Stimulated activated CD8-positive, alpha-beta memory T cell treated with anti-CD3 and anti-CD28 coated beads, Interleukin-15, amount 100 ng/mL, for 4 hours (primary cell): ENCODE measurements at places on chromosomes 4 and X.

DNA sequence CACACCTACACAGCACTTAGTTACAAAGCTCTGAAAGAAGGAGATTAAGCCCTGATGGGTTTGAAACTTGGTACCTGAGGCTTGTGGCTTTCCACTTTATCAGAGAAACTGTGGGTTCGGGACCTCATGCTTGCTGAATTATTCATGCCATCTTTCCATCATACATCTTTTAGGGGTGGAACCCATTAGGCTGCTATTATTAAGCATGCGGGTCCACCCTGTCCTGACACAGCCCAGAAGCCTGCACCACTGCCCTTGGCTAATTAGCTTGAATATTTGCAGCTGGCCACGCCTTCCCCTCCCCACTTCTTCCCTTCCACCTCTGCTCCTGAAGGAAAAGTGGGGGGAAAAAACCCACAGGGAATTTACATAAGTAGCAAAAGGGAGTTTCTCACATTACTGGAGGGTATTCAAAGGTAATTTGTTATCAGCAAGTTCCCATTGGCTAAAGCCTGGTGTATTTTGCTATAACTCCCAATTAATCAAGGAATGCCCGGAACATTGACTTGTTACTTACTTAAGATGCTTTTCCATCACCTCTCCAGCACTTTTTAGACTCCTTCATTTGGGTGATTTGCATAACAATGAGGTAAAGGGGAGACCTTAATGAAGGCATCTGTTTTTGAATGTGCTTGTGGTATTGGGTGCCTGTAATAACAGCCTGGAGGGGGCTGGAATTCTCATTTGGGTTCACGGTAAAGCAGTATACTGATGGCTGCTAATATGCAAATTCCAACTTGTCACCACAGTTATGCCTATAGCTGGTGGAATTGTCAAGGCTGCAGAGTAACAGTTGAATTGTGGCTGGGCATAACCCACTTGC, 231.7 kb upstream of the GATB start:
- no peak for DNase-seq

DNA sequence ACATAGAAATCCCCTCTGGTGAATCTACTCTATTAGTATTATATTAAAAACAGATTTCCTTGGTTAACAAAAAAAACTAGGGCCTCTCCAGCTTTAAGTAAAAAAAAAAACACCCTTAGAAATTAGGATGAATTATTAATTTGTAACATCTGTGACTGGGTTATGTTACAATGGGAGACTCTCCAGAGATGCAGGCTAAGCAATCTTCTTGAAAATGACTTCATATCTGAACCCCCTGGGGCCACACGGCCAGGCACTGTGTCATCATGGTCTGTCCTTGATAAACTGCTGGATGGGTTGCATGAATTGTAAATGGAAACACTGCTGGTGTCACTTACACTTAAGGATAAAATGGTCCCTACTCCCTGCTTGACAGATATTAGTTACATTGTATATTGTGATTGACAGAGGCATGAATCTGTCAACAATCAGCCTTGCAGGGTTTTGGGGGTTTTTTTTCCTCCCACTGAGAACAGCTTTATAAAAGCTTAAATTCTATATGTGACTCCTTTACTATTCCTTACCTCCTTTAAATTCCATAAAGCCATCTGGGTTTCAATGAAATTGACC, 49.1 kb downstream of the PRKG2 start:
- DNase-seq: no peak

- DNase-seq: no peak
Measured at GRCh38 chrX:44922980-44923379, 50.0 kb downstream of the KDM6A start.

DNA sequence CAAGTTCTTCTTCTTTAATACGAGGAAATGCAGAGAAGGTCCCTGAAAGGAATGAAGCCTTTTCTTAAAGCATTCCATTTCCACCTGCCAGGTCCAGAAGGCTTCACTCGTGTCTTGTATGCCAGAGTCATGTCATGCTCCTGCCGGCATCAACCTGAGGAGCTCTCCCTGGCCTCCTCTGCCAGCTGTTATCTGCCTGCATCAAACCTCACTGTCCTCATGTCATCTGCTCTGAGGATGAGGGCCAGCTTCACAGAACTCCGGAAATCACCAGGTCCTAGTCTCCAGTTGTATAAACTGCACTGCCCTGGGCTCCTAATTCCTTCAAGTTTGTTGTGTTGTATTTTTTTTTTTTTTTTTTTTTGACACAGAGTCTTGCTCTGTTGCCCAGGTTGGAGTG, 20.0 kb upstream of the S100G start:
- no peak for DNase-seq

DNA sequence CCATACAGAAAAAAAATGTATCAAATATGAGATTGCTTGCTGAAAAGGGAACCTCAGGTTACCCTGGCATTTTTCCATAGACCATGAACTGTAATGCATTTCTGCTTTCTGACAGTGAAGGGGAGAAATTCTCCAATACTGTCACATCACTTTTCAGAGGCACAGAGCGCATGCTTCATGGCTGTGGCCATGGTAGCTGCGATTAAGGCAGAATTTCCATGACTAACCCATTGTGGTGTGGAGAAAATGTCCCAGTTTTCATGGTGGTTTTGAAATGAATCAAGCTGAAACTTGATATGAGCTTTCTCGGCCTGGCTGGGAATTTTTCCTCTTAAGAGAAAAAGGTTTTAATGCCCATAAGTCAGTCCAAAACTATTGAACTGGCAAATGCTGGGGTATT, 39.5 kb upstream of the MAP3K15 start:
- no peak for DNase-seq

DNA sequence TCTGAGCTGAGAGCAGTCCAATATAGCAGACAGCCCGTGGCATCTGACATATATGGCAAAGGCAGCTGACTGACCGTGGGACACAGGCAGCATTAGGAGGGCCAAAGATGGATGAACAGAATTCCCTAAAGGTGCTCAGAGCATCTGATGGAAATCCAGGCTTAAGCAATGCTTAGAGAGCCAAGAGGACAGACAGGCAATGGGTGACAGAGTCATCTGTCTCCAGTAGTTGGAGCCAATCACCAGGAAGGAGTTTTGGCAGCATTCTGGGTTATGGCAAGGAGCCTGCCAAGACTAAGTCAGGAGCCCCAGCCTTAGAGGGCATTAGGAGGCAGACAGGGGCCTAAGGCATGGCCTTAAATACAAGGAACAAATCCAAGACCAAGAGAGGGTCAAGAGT, 153.3 kb upstream of the USP9X start:
- no peak for DNase-seq

- no peak for DNase-seq
Measured at GRCh38 chr4:183984566-183984965, 79.5 kb downstream of the STOX2 start.

- no peak for DNase-seq
Measured at GRCh38 chr4:82042042-82042441, 331.7 kb downstream of the HNRNPD start.

DNA sequence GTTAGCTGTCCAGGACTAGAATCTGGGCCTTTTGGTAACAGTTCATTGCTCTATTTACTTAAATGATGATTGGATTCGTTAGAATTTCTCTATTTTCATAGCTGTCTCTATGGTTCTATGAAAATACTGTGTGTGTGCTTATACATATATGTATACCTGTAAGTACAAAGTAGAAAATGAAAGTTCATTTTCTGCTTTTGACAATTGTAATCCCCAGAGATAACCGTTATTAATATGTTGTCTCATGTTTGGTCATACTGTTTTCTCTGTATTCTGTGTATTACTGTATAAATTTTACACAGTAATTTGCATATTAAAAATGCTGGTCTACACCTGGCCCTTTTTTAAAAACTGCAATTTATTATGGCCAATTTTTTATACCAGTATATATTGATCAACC, 55.4 kb downstream of the CLCN3 start:
- no peak for DNase-seq

DNA sequence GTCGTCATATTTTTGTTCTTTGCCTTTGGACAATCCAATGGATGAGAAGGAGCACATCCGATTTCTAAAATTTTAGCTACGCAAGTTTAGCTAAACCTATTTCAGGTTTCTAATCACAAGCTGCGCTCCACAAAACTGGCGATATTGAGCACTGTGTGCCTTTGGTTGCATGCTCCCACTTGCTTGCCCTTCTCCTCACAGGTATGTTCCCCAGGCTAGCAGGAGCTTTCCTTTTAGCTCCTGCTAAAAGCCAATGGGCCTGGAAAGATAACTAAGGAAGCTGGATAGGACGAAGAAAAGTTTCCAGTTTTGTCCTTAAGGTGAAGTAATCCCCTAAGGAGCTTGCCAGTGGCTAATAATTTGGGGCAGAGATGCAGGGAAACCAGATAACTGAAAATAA, 975.2 kb downstream of the FSTL5 start:
- no peak for DNase-seq

- no peak for DNase-seq
Measured at GRCh38 chrX:107154787-107155620, 36.4 kb upstream of the RBM41 start.

DNA sequence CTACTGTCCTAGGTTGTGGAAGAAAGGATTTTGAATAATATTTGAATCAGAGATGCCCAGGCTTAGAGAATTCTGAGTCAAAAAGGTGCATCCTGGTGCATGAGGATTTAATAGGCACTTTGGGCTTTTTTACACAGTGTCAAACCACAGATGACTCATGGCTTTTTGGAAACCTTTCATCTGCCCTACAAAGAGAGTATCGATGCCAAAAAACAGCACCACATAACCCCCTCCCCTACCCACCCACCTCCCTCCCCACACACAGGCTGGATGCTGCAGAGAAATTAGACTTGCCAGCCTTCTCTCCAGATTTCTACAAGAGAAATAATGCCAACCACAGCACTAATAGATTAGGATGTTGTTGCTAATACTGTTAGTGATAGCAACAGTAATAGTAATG, 779.3 kb downstream of the NLGN4X start:
- no peak for DNase-seq

DNA sequence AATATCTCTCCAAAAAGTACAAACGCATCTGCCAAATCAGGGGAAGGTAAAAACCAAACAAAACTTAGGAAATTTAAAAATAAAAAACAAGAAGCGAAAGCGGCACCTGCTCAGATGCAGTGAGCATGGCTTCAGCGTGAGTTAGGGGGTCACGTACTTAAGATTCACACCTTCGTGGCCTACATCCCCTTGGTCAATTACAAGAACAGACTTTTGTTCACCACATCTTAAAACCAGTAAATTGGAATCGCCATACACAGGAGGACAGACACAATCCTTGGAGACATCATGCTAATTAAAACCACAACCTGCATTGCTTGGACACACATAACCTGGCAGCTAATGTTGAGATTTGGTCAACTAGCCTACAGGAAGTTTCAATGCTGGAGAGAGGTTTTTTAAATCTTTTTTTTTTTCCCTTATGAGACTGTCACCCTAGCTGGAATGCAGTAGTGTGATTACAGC, 12.5 kb upstream of the SEL1L3 start:
- no peak for DNase-seq

GRCh38 chrX:68693481-68694434, 46.3 kb downstream of the STARD8 start:
- DNase-seq: no peak

DNA sequence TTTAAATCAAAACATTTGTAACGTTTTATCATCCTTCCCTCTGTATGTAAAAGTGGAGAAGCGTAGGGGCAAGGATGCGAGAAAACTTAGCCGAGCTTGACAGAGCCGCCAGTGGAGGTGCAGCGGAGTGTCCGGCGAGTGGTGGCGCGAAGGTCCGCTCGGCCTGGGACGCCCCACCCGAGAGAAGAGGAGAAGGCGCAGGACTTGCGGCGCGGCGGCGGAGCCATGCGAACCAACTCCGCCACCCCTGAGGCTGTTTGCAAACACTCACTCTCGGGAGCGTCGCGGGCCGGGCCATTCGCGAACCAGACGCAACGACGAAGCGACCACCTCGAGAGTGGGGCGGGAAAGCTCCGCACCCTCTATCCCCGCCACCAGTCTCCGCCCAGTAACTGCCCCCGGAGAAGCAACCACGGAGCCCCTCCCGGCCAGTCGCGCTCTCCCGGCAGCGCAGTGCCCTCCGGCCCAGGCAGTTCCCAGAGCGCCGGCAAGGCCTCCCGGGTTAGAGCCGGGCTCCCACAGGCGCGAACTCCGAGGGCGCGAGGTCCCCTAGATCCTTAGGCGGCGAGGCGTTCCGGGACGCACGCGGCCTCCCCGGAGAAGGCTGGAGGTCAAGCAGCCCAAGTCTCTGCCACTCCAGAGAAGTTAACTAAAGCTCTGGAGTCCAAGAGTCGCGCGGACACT, 2.3 kb upstream of the MAB21L2 start:
- no peak for DNase-seq

GRCh38 chr4:572594-572993, 3.5 kb downstream of the TMEM271 start:
- DNase-seq: no peak

- no peak for DNase-seq
Measured at GRCh38 chr4:1061056-1061700, 49.8 kb downstream of the FGFRL1 start.

GRCh38 chr4:121801715-121802075, 572 bp downstream of the EXOSC9 start:
- no peak for DNase-seq

DNA sequence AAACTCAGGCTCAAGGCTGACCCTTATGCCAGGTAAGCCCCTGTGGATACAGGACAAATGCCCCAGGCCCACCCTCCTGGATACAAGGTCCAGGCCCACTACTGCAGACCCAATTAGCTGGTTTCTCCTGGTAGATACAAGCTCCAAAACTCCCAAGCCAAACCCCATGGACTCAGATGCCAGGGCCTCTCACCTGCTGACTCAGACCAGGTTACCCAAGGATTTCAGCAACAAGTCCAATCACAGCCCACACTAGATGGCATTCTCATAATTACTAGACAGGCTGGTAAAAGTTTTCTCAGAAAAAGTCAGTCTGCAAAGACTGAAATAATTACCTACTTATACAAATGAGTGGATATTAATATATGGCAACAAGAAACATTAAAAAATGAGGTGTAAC, 87.0 kb downstream of the KLF8 start:
- no peak for DNase-seq

DNA sequence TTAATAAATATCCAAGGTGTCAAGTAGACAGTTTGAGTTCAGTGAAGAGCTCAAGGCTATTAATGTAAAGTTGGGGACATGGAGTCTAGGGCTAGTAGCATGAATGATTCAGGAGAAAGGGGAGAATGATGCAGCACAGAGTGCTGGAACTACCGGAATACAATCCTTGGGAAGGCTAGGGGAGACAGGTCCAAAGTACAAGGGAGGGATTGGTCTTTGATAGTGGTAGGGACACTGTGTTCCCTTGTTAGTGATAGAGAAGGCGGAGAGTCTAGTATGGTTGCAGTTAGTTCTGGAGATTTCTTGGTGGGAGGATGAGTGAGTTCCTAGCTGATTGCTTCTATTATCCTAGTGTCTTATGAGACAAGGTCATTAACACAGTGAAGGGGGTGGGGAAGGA, 8.7 kb downstream of the GCNA start:
- no peak for DNase-seq

- no peak for DNase-seq
Measured at GRCh38 chrX:151042842-151043241, 59.7 kb downstream of the HMGB3 start.

DNA sequence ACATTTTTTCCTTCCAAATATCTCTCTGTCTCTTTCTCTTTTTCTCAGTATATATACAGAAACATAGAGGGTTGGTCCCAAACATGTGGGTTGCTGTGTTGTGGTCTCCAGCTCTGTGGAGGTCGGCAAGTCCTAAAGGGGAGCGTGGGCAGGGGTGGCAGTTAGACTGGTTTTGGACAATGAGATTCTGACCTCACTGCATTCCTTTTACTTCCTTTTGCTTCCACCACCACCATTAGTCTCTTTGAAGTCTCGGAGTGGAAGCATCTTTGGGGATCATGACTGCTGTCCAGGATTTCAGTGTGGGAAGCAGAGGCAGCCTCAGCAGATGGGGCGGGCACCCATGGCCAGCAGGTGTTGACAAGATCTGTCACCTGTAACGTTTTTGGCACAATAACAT, 1091.8 kb downstream of the RAPGEF2 start:
- no peak for DNase-seq
